Neural crest cell (in vitro differentiated cells): ENCODE measurements at places on chromosomes 3 and 15. TPM values are rescaled to one million over a fixed set of nuclear protein-coding genes. Genes with fewer than 3 reads are reported as not detected.

DNA sequence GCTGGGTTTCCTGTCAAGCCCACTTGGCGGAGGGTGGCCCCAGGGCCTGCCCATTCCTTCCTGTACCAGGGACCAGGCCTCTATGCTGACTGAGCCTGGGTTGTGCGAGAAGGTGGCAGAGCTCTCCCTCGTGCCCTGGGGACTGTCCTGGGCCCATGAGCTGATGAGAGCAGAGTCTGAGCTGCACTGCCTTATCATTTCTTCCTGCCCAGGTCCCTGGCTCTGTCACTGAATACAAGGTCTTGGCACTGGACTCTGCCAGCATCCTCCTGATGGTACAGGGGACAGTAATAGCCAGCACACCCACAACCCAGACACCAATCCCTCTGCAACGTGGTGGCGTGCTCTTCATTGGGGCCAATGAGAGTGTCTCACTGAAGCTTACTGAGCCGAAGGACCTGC is 7.5 kb downstream of the MPI start:
- DNase-seq = no peak

GRCh38 chr3:14767245-14768051 is 51.3 kb upstream of the FGD5 start:
- no peak for DNase-seq

DNA sequence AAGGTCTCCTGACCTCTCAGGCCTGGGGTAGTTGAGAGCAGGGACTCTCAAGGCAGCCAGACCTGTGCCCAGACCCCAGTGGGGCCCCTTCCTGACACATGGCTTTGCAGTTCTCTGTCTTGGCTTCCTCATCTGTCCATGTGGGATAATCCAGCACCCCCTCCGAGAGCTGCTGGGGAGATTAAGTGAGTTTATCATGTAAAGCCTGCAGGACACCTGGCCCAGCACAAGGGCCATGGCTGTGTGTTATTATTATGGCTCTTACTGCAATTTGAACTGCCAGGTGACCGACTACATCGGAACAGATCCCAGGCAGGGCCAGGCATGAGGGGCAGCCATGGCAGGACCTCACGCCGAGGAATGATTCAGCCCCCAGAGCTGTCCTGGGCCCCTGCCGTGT is 12.6 kb downstream of the DUSP7 start:
- no peak for DNase-seq

DNA sequence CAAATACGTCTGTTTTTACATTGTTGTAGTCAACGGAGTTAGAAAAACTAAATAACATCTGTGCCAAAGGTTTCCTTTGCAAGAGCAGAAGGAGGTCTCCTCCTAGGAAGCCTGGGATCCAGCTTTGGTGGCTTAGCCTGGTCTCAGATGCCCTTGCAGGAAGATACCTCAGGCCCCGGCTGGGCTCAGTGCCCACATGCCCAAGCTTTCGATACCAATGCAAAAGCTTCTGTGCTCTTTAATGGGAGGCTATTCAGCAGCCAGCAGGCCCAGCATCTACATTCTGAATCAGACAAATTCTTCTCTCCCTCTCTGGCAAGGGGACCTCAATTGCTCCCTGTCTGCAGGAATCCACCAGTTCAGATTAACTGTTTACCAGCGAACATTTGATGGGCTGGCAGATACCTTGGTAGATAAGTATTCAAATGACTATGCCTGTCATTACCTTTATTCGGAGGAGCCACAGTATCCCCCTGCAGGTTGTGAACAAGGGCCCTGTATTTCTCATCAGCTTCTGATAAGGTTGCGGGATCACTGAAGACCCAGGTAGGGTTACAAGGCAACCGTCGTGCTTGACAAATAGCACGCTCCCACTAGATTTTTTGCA is 180.1 kb upstream of the KBTBD8 start:
- DNase-seq = no peak

GRCh38 chr3:183688874-183689273 is 8.7 kb upstream of the YEATS2 start:
- no peak for DNase-seq

Gene MUC20
- total RNA-seq = 2.3 and 3.0 TPM in 2 replicates

Gene UROC1
- total RNA-seq = not detected in 2 replicates

Gene CACNA1D
- 1.1 and 2.3 TPM in 2 replicates for total RNA-seq
